ENCODE measurements at places on chromosomes 5 and 9.

GRCh38 chr9:21542787-21543186, 60.7 kb upstream of the IFNE start:
- DNase-seq, result no peak

DNA sequence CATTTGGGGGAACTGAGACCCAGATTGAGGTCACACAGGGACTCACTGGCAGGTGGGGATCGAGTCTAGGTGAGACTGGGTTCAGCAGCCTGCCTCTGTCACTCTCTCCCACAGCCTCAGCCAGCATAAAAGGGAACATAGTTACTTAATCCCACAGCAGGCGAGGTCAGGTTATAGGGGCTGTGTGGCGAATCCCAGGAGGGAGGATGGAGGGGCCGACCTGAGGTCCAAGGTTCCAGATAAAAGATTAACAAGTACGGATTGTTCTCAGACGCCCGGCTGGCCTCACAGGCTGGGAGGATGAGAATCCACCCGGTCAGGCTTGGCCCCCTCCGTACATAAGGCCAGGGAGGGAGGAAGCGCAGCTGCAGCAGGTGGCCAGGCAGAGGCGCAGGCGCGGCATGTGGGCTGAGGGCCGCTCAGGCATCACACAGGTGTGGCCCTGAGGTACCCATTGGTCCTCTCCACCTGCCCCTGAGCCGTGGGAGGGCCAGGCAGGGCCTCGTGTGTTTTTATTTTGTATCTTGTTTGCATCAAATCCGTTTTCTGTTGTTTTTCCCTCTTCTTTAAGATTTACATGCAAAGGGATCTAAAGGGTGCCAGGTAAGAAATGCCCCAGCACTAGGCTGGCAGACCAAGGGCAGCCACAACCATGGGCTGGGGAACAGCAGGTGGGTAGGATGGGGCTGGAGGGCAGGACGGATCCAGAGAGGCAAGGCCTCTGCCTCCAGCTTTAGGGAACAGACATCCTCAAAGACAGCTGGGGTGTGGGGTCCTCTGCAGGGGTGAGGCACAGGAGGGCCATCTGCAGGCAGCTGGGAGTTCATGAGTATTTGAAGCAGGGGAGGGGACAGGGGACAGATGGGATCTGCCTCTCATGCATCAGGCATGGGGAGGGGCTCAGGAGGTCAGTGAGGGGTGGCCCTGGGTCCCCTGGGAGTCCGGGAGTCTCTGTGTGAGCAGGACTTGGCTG, 3.6 kb downstream of the SUSD3 start:
- DNase-seq, result no peak

DNA sequence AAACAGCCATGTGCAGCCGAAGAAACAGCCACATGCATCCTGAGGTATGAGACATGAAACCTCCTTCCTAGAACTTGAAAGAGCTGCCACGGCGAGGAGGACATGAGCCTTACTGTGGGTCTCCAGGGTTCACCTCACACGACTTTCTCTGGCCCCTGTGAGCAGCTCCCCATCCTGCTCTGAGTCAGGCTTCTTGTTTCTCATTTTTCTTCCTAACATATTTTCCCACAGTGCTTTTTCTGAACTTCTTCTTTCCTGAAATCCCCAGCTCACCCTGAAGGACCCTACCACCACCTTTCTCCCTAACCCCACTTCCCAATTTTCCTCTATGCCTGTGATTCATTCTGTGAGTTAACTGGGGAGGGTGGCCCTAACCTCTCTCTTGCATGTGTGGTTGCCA, 33.7 kb upstream of the ADRB2 start:
- DNase-seq, result no peak

- no peak for DNase-seq
Observed at GRCh38 chr5:177469750-177470525, 3.5 kb downstream of the DBN1 start.

GRCh38 chr9:69919461-69920061, 98.9 kb downstream of the CFAP95 start:
- DNase-seq, result peak; percentile 32

DNA sequence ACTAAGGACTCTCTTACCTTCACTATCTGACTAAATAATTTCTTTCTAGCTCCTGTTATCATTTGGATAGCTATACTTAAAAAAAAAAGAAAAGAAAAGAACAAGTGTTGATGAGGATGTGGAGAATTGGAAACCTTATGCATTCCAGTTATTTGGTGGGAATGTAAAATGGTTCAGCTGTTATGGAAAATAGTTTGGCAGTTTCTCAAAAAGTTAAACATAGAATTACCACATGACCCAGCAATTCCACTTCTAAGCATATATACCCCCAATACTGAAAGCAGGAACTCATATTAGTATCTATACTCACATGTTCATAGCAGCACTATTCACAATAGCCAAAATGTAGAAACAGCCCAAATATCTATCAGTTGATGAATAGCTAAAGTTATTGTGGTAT, 61.1 kb downstream of the GNA14 start:
- DNase-seq, result no peak

GRCh38 chr9:103731541-103731940, 362.6 kb upstream of the SMC2 start:
- no peak for DNase-seq

GRCh38 chr5:122702524-122702875, 72.4 kb upstream of the SNX2 start:
- no peak for DNase-seq

DNA sequence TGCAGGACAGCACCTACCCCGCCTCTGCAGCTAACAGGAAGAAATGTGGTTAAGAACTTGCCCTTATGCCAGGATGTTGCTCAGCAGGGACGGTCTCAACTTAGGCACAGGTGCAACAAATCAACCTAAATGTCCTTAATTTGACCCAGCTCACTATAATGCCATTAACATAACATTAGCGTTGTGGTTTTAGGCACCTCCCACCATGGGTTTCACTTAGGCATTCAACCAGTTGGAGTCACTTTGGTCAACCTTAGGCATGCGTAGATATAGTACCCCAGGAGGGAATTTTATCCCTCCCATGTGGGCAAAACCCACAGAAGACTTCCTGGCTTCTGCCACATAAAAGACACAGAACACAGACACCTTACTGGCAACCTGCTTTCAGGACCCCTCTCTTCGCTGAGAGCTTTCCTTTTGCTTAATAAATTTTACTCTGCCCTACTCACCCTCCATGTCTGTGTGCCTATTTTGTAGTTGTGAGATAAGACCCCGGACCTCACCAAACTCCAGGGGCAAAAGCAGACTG, 8.7 kb upstream of the ERAP1 start:
- no peak for DNase-seq

DNA sequence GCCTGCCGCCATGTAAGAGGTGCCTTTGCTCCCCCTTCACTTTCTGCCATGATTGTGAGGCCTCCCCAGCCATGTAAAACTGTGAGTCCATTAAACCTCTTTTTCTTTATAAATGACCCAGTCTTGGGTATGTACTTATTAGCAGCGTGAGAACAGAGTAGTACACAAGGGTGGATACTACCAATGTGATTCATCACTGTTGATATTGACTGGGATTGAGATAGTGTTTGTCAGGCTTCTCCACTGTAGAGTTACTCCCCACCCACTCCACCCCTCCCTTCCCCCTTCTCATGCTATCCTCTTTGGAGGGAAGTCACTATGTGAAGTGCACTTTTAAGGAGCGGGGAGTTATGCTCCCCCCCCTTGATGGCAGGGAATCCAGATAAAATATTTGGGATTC, 11.4 kb upstream of the CRHBP start:
- no peak for DNase-seq

DNA sequence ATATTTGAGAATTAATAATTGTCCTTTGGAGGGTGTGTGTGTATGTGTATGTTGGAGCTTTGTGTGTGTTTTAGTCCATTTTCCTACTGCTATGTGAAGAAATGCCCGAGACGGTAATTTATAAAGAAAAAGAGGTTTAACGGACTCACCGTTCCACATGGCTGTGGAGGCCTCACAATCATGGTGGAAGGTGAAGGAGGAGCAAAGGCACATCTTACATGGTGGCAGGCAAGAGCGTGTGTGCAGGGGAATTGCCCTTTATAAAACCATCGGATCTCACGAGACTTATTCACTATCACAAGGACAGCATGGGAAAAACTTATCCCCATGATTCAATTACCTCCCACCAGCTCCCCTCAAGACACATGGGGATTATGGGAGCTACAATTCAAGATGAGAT, 44.1 kb downstream of the TMC1 start:
- DNase-seq, result no peak

DNA sequence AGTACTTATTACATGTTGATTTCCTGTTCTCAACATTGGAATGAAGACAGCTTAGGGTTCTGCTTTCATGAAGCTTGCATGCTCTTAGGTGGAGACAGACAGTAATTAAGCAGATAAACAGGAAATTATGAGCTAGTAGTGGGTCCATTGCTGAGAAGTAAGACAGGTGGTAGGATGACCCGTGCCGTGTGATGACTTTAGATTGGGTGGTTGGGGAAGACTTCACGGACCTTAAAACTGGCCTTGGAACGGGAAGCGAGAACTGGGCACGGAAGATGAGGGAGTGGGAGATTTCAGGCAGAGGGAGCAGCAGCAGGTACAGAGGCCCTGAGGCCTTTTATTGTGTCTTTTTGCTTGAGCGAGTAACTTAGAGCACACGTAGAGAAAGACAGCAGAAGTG, 27.2 kb downstream of the ABL1 start:
- DNase-seq, result no peak

DNA sequence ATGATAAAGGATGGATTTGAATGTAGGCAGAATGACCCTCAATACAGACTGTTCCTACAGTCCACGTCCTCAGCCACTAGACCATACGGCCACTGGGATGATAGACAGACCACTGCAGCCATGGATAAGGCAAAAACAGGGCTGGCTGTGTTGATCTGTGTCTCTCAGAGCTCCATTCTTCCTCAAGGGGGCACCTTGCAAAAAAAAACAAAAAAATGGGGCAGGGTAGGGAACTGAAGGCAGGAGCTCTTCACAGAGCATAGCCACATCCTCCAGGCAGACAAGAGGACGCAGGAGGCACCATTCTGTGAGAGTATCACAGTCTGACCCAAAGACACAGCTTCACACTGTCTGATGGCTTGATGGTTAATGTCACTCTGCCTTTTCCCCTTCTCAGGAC, 61.2 kb upstream of the GABRP start:
- no peak for DNase-seq

- no peak for DNase-seq
Observed at GRCh38 chr9:38482918-38483592, 58.8 kb upstream of the IGFBPL1 start.

DNA sequence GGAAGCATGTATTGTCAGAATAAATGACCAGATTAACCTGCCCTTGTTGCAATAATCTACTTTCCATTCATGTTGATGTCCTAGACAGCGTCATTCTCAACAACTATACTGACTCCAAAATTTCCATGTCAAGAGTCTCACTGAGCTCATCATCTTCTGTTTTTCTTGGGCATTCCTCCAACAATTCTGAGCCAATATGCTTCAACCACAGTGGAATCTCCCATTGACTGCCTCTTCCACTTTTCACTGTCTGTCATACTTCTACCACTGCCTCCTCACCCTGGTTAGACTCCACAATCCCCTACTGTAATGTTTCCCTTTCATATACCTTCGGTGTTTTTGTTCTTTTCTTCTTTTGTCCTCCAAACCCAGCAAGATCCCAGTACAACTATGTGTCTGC, 162.8 kb downstream of the TLE1 start:
- no peak for DNase-seq

- no peak for DNase-seq
Observed at GRCh38 chr9:114180696-114181606, 25.6 kb downstream of the COL27A1 start.

DNA sequence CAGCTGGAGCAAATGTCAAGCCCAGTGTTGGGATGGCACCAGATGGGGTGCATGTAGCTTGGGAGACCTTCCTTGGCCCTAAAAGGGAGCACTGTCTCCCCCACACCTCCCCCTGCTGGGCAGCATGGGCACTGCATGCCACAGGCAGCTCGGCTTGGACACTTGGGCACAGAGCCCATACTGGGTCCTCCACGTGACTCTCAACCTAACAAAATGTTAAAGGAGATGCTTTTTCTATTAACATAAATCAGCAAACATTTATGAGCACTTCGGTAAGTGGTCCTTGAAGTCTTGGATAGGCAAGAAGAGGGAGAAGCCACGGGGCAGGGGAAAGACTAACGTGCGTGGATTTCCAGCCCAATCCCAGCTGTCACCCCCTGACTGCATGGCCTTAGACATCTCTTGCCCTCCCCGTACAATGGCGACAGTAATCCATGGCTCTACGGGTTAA, 23.9 kb upstream of the MAPK9 start:
- DNase-seq, result peak; percentile 68

GRCh38 chr9:130736834-130737233, 43.3 kb downstream of the EXOSC2 start:
- DNase-seq, result no peak

GRCh38 chr9:125794708-125795107, 47.5 kb downstream of the PBX3 start:
- no peak for DNase-seq

DNA sequence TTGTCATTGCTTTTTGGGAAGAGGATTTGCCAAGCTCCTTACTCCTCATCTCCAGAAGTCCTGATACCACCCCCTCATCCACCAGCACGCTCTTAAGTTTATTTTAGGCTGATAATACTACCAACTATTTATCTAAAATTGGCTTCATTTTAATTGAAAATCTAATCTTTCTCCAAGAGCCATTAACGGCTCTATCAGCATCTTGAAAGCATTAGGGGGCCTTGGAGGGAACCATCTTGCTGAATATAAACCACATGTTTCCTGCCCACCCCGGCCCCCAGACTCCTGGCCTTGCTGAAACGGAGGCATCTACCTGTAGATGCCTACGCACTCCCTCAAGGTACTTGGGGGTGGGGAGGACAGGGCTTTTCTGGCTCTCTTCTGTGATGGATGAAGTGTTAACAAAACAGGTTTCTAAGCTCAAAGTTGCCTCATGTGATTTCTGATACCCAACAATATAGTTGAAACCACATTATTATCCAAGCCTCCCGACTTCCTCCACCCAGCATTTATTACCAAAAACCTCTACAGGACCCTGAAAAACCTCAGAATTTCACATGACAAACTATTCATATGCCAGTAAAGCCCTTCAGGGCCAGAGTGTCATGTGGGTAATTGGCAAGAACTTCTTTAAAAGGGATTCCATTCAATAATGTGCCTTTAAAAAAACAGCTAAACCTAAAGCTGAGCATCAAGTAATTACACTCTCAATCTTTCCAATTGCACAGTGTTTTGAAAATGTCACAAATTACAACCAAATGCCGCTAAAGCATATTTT, 96.7 kb downstream of the SAXO1 start:
- DNase-seq, result no peak

DNA sequence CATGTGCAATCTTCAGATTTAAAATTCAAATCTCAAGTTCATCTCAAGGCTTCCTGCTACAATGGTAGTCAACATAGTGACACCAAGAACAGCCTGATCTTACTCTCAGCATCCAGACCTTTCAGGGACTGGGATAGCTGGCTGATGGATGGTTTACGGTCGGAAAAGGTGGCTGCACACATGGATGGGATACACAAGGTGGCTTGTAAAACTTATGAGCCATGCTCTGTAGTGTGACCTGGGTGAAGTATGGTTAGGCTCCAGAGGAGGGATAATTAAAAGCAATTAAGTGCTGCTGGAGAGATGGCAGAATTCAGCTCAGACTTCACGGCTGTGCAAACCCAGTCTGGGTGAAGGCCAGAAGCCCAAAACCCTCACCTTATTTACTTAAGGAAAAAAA, 379.5 kb downstream of the NFIB start:
- DNase-seq, result no peak

All from D721Med (cell line).